HepG2 (cell line): ENCODE measurements at places on chromosomes 7 and 10. TPM values are rescaled to one million over a fixed set of nuclear protein-coding genes. Genes with fewer than 3 reads are reported as not detected.

DNA sequence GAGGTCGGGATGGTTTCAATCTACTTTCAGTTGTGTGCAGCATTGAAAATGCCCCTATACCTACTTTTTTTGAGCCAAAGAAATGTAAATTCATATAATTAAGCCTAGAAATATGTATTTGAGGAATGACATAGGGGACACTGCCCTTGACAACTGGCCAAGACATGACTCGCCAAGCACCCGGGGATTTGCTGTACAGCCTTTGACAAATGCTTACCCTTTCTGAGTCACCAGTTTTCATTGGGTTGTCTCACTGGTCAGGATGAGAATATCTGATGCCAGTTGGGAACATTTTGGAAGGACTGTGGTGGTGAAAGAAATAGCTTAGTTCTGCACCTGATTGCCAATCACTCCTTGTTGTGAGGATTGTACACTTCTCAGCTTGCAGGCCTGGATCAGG, 166.8 kb upstream of the HABP2 start:
- H3K27me3 ChIP-seq, result peaks cover 70% of the 10 kb centered on the region
- H3K4me1 ChIP-seq, result peaks cover 13% of the 10 kb centered on the region
- no peaks in the 10 kb centered on the region for H3K36me3 ChIP-seq
- no peak overlapping the region for H3K4me3 ChIP-seq
- H3K27ac ChIP-seq, result no peak overlapping the region

DNA sequence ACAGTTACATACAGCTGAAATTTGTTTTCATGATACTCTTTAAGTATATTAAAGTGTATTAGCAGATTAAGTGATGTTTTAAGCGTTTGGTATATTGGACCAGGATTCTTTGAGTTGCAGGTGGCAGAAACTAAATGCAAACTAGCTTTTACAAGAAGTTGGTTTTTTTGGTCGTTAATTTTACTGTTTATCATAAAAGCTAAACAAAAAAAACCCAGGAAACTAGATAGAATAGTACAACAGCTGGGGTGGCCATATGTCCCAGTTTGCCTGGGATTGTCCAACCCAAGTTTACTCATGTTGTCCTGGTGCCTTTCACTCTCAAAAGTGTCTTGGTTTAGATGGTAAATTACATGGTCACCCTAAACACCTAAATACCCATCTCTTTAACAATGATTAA, 108.7 kb downstream of the PHTF2 start:
- H3K36me3 ChIP-seq, result no peaks in the 10 kb centered on the region
- no peak overlapping the region for H3K4me3 ChIP-seq
- no peak for DNase-seq
- H3K27ac ChIP-seq, result no peak overlapping the region

GRCh38 chr10:47030191-47030703, 119.0 kb downstream of the PTPN20 start:
- H3K4me3 ChIP-seq, result no peak overlapping the region
- no peak for DNase-seq
- H3K36me3 ChIP-seq, result no peaks in the 10 kb centered on the region
- peaks cover 21% of the 10 kb centered on the region; the same call in 2 of the 3 replicates for H3K27me3 ChIP-seq

The AKR1B1 gene
- 89.9 and 123 TPM in 2 replicates for total RNA-seq

The AGAP4 gene
- total RNA-seq, result 5.8 and 11.0 TPM in 2 replicates

The ZNF853 gene
- total RNA-seq, result 2.1 and 2.5 TPM in 2 replicates
